Inflammatory macrophage treated with lipopolysaccharide for 4 hours (primary cell): ENCODE measurements at places on chromosomes 3 and 15.

DNA sequence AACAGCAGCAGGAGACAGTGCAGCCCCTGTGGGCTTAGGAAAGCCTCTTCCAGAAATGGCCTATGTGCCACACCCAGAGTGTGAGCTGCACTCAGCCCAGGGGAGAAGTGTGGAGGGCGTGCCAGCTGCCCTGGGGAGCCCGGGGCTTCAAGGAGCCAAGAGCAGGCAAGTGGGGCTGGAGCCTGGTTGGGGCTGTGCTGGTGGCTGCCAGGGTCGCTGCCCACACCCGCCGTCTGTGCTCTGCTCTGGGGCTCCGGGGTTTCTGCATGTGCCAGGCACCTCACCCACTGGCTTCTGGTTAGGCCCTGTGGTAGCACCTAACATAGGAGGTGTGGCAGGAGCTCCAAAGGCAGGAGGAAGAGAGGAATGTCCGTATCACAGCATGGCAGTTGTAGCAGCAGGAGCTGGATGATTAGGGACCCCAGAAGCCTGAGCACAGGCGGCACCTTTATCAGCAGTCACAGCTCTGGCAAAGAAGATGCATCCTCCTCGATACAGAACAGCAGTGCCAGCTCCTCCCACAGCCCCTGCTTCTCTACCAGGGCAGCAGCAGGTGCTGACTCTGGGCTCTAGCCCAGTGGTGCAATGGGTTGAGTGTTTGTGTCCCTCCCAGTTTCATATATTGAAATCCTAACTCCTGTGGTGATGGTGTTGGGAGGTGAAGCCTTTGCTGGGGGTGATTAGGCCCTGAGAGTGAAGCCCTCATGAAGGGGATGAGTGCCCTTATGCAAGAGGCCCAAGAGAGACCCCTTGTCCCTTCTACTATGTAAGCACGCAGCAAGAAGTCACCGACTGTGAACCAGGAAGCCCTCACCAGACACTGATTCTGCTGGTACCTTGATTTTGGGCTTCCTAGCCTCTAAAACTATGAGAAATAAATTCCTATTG, 70.0 kb upstream of the KLF13 start:
- no peak for DNase-seq

DNA sequence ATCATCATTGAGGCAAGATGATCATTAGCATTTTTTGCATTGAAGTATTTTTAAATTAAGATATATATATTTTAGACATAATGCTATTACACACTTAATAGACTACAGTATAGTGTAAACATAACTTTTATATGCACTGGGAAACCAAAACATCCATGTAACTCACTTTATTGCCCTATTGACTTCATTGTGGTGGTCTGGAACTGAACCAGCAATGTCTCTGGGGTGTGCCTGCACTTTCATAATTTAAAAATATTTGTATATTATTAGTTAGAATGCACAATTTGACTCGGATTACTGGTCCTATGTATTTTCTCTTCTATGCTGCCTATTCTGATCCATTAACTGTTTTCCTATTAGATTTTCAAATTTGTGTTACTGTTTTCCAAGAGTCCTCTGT, 109.1 kb upstream of the SPATA12 start:
- no peak for DNase-seq

DNA sequence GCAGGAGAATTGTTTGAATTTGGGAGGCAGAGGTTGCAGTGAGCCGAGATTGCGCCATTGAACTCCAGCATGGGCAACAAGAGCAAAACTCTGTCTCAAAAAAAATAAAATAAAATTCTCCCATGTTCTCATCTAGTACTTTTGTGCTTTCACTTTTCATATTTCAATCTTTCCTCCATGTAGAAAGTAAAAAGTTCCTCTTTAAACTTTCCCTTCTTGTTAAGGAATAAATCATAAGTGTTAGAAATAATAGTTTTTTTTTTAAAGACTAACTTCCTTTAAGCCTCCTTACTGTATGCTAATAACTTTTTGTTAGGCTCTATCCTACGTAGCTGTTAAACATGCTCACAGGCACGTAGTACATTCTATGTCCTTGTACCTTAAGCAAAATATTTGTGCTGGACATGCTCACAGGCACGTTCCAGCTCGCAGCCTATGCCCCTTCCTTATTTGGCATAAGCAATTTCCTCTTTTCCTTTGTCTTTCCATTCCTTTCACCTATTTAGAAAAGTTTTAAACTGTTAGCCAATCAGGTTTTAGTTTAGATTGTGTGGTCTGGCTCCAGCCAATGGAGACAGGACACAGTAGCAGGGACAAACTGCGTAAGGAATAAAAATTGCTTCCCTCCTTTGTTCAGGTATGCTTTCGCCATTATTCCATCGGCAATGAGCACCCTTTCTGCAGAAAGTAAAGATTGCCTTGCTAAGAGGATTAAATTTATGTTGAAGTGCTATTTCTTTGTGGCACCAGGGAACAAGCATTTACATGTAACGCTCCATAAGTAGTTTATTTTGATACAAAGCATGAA, 38.9 kb upstream of the PIK3CB start:
- peak; percentile 93 for DNase-seq

DNA sequence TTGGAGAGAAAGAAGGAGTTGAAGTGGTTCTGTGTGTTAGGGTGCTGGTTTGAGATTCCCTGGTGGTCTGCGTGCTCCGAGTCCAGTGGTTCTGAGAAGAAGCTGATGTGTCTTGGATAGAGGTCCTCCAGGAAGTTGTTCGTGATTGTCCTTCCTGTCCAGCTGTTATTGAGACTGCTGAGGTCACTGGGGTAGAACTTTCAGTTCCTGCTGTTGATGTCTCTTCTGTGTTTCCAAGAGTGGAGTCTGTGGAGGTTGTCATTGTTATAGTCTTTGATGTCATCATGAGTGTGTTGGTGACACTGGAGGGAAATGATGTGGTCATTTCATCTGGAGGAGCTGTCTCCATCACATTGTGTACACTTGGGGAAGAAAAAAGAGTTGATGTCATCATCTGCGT, 20.8 kb downstream of the MUC4 start:
- DNase-seq, result peak; percentile 66

DNA sequence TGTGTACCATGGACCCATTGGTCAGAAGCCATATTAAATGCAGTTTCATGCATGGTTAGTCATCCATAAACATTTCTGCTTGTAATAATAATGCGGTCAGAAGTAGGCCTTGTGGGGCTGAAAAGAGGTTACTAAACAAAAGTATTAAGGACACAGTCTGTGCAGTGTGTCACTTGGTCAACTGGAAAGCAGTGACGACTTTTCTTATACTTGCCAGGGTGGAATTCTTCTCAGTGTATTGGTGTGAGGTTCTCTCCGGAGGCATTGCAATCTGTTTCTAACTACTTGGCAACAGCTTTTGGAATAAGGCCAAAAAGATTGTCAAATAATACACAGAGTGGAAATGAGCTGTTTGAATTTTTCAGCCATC, 46.8 kb downstream of the CHL1 start:
- DNase-seq, result no peak

DNA sequence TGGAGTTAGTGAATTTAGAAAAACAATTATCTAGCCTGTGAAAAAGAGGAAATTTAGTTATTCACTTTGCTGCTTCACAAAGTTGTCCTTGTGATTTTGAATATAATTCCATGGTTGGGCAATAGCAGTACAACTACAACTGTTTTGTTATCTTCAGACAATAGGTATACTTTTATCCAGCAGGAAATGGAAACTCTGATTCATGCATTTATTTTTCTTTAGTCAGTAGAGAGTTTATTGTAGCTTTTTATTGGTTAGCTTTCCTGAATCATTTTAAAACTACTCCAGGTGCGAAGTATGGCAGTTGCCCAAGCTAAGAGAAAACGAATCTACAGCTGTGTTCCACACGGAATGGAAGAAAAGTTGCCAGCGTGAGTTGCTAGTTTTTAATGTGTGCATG, 80.3 kb downstream of the TM4SF4 start:
- DNase-seq, result no peak
